ENCODE measurements at places on chromosomes 7 and 10. TPM values are rescaled to one million over a fixed set of nuclear protein-coding genes. Genes with fewer than 3 reads are reported as not detected.

GRCh38 chr7:3482147-3482921 lies 181.3 kb downstream of the SDK1 start:
- peak; percentile 15 for DNase-seq

GRCh38 chr10:116608686-116609594 lies 11.8 kb upstream of the PNLIPRP2 start:
- DNase-seq, result no peak

- DNase-seq, result no peak
These were observed 47.9 kb upstream of the STK17A start for GRCh38 chr7:43535031-43535451.

GRCh38 chr7:157445956-157446295 lies 109.1 kb downstream of the DNAJB6 start:
- DNase-seq, result no peak

- DNase-seq, result peak; percentile 28
These were observed 41.7 kb upstream of the TOMM7 start for GRCh38 chr7:22864301-22864700.

DNA sequence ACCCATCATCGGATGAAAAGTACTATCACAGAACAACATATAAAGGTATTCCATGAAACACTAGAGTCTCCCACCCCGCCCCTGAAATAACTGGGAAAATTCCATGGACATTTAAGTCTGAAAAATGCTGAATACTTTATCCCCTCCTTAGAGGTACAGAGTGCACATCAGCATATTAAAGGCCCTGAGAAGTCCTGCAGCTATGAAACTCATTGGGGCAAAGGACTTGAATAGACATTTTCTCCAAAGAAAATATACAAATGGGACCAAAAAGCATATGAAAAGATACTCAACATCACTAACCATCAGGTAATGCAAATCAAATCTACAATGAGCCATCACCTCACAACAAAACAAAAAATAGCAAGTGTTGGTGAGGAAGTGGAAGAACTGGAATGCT lies 18.9 kb downstream of the XPNPEP1 start:
- DNase-seq, result no peak

DNA sequence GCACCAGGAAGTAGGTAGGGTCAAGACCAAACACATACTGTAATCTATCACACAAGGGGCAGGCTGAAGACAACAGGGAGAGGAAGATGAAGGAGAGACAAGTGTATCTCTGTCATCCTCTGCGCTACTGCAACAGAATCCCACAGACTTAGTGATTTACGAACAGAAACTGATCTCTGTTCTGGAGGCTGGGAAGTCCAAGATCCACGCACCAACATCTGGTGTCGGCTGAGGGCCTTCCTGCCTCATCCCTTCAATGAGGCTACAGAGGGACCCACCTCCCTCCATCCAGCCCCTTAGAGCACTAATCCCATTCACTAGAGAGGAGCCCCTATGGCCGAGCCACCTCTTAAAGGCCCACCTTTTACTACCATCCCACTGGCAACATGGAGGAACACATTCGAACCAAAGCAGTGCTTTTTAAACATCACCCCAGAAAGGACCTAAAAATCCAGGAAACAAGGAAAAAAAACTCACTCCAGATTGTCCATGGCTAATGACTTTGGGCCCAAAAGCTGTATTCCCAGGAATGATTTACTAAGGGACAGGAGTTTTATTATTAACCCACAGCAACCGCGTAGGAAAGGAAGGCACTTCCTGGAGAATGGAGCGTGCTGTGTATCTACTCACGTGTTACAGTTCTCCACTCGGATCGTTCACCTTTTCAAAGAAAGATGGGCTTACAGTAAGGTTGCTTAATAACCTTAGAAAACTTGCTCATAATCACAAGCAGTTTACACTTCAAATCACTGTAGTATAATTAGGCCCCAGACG lies 4.2 kb downstream of the BNIP3 start:
- DNase-seq, result no peak

GRCh38 chr10:131200856-131201470 lies 110.6 kb downstream of the TCERG1L start:
- DNase-seq, result no peak

GRCh38 chr10:125156196-125156595 lies 4.2 kb downstream of the CTBP2 start:
- DNase-seq, result no peak

- no peak for DNase-seq
These were observed 83.9 kb downstream of the FGFR2 start for GRCh38 chr10:121514141-121514865.

The FUOM gene
- total RNA-seq, result 10.8 TPM

DNA sequence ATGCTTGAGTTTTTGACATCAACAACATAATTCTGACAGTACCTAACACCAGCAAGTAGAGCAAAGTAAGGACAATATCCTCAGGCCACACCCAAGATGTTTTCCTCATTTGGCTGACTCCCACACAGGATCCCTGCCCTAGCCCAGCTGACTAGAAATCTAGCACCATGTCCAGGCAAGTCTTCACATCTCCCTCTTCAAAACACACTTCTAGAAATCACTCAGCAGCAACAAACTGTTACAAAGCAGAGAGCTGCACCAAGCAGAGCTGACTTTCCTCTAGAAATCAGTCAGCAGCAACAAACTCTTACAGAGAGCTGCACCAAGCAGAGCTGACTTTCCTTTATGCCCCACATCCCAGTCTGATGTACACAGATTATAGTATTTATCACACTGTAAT lies 7.7 kb downstream of the TMEM168 start:
- no peak for DNase-seq

GRCh38 chr10:103854265-103854685 lies 1.1 kb downstream of the SH3PXD2A start:
- no peak for DNase-seq

The CPA2 gene
- 1.6 TPM for total RNA-seq

The HIP1 gene
- 4.4 TPM for total RNA-seq

The NANOS1 gene
- total RNA-seq, result 11.3 TPM

GRCh38 chr7:135710417-135711138 lies 17.4 kb downstream of the SLC13A4 start:
- DNase-seq, result no peak

The ECHDC3 gene
- total RNA-seq, result 45.2 TPM

The DNAJC12 gene
- not detected for total RNA-seq

GRCh38 chr7:77284005-77284404 lies 84.4 kb upstream of the FGL2 start:
- no peak for DNase-seq

GRCh38 chr7:128701062-128701785 lies 29.1 kb downstream of the GARIN1A start:
- DNase-seq, result no peak

The TMEM139 gene
- not detected for total RNA-seq

The ANKRD7 gene
- total RNA-seq, result not detected

DNA sequence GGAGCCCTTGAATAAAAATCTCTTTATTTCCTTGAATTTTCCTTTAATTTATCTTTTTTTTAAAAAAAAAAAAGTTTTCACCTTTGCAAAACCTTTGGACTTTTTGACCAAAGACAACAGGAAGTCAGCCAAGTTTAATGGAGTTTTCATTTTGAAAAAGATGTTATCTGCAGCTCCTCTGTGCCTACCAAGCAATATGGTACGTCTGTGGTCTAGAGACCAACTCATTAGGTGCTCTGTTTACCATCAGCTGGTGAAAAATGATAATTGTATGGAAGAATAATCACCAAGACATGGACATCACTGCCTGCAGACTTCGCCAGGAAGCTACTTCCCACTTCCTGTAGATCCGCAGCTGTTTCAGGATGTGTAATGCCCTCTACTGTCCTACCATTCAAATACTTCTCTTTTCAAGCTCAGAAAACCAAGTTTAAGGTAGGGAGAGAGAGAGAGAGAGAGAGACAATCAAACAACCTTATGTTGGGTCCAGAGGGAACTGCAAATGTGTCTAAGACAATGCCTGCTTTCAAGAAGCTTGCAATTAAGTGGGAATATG lies 18.7 kb downstream of the PLXNA4 start:
- DNase-seq, result no peak

- DNase-seq, result peak; percentile 36
These were observed 588 bp downstream of the GET4 start for GRCh38 chr7:876972-877311.

The FAM237B gene
- total RNA-seq, result not detected

GRCh38 chr10:78513986-78514385 lies 480.3 kb downstream of the RPS24 start:
- no peak for DNase-seq
